ENCODE measurements at places on chromosomes 12 and 14.

- no peak for DNase-seq
Observed at GRCh38 chr12:88132392-88132791, 9.5 kb downstream of the CEP290 start.

DNA sequence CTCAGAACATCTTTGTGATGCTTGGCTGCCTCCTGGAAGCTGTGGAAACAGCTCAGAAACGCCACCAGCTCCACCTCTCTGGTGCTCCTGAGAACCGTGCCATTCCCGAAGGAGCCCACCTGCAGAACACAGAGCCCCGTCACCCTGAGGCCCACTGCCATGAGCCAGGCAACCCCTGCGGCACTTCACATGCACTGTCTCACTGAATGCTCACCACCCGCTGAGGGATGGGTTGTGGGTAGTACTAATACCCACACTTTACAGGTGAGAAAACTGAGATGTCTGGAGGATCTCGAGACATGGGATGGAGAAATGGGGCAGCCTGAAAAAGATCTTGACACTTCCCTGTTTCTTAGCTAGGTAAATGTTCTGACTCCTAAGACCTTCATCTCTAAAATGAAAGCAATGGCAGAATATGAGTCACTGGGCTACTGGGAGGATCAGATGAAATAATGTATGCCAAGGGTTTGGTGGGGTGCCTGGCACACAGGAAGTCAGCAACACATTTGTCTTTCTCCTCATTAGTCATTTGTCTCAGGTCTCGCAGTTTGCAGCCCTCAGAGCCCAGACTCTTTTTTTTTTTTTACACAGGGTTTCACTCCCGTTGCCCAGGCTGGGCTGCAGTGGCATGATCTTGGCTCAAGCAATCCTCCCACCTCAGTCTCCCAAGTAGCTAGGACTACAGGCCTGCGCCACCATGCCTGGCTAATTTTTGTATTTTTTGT, 5.3 kb downstream of the OASL start:
- DNase-seq = no peak

DNA sequence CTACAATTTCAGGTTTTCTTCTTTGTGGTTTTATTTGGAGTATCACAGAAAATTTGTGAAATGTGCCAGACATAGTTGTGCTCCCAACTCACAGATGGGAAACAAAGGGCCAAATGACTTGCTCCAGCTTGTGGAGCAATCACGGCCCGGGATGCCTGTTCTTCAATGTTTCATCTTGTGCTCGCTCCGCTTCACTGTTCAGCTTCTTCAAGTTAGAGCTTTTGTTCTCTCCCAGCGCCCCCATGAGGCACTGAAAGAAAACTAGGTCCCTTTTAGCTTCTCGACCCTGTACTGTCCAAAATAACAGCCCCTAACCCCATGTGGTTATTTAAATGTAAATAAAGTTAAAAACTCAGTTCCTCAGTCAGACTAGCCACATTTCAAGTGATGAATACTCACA, 187.9 kb upstream of the STXBP6 start:
- peak; percentile 39 for DNase-seq

GRCh38 chr12:79299447-79300198, 391.1 kb downstream of the PAWR start:
- no peak for DNase-seq

GRCh38 chr12:64737539-64737938, 21.7 kb downstream of the GNS start:
- no peak for DNase-seq

GRCh38 chr14:31457665-31458659, 656 bp upstream of the DTD2 start:
- no peak for DNase-seq

DNA sequence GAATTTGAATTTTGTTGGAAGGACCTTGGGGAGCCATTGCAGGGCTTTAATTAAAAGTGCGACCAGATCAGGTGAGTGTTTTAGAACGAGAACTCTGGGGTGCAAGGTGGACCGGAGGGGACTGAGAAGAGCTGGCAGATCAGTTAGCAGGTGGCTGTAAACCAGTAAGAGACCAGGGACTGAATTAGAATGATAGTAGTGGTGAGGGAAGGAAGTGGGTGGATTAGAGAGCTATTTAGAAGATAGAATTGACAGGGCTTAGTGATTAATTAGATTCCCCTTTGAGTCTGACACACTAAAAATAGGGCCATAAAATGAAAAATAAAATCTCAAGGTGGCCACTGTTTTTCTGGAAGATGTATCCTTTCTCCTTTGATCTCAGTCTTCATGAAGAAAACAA, 44.8 kb downstream of the PLXNC1 start:
- no peak for DNase-seq

GRCh38 chr14:85010186-85010585, 519.8 kb upstream of the FLRT2 start:
- DNase-seq = no peak

- DNase-seq = no peak
Observed at GRCh38 chr12:25785134-25785533, 173.3 kb upstream of the RASSF8 start.

- peak; percentile 40 for DNase-seq
Observed at GRCh38 chr14:91417983-91418386, 365 bp upstream of the CCDC88C start.

- DNase-seq = no peak
Observed at GRCh38 chr12:109377139-109377685, 29.5 kb downstream of the MYO1H start.

DNA sequence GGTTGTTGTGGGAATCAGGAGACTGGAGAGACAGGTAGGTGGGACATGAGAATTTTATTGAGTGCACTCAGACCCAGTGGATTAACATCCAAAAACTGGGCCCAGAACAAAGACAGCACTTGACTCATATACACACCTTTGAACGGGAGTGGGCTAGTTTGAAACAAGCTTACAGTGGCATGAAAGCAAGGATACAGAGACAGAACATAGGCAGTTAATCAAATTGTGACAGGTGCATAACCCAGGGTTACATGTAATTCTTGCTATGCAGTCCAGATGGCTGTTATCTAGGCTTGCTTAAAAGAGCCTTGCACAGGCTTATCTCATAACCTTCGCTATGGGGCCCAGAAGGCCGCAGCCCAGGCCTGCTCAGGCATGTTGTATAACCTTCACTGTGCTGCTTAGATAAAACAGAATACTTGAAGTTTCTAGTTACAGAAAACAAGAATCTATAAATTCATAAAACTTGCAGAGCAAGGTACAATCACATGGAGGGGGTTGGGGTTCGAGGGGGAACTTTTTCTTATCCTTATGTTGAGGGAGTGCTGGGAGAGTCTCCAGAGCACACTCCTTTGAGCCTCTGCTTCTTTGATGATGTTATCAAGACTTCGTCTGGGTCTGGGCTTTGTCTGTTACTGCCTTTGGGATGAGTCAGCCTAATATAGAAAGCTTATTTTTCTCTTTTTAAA, 81.7 kb downstream of the TNFAIP2 start:
- no peak for DNase-seq

DNA sequence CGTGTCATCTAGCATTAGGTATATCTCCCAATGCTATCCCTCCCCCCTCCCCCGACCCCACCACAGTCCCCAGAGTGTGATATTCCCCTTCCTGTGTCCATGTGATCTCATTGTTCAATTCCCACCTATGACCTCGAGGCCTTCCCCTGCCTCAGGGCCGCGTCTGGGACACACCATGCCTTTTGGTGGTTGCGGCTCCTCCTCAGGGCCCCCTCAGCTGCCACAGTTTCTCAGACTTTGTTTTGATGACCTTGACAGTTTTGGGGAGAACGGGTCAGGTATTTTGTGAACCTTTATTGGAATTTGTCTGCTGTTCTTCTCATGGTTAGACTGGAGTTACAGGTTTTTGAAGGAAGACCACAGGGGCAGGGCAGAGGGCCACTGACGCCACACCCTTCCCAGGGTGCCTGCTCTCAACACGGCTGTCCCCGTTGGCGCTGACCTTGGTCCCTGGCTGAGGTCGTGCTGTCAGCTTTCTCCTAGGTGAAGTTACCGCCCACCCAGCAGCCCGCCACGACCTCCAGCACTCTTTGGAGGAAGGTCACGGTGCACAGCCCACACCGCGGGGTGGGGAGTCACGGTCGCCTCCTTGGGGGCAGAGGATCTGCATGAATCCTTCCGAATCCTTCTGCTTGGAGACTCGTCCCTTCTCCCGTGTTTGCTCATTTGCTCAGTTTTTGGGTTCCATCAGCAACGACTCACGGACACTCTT, 130.5 kb downstream of the KIF26A start:
- DNase-seq = no peak

GRCh38 chr12:12683725-12684124, 12.3 kb downstream of the GPR19 start:
- DNase-seq = peak; percentile 64

GRCh38 chr12:48446161-48446776, 26.1 kb upstream of the ANP32D start:
- DNase-seq = no peak

- DNase-seq = no peak
Observed at GRCh38 chr14:61754627-61755381, 7.4 kb upstream of the SNAPC1 start.

GRCh38 chr12:47755655-47756562, 2.8 kb downstream of the RAPGEF3 start:
- DNase-seq = no peak

- no peak for DNase-seq
Observed at GRCh38 chr14:37311252-37311651, 113.5 kb downstream of the MIPOL1 start.

DNA sequence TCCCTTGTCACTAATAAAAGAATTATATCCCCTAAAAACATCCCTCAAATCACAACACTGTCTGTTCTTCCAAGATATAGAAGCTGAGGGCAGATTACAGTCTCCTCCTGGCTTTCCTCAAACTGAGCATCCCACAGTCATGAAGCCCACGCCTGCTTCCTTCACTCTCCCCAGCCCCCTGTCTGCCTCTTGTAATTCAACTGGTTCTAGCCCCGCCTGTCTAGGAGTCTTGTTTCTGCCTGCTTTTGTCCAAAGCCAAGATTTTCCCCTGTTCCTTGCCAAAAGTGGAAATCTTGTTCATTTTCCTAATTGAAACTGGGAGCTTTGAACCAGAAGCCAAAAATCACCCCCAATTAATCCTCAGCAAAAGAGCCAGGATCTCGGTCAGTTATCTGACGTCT, 35.9 kb upstream of the PWP1 start:
- DNase-seq = no peak

DNA sequence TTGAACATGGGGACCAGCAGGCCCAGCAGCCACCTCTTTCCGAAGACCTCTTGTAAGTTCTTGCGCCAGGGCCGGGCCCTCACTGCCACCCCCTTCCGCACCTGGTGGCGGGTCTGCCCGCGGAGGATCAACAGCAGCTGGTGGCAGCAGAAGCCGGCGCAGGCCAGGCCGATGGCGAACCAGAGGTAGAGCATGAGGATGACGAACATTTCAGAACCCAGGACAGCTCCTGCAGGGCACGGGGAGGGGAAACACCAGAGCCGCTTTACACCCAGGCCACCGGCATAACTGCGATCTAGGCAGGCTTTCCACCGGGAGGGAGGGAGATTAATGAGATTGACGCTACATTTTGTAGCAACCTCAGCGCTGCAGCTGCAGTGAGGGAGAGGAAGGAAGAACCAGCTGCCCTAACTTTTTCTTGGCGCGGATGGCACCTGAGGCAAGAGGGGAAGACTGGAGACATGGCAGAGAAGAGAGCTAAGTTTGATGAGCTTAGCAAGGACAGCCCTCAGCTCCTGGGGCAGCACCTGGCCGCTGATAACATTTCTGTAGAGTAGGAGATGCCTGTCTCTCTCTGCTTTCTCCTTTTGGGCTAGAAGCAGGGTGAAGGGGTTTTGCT, 7.8 kb downstream of the ZDHHC22 start:
- DNase-seq = no peak

- DNase-seq = no peak
Observed at GRCh38 chr14:37202265-37202664, 4.5 kb downstream of the MIPOL1 start.

DNA sequence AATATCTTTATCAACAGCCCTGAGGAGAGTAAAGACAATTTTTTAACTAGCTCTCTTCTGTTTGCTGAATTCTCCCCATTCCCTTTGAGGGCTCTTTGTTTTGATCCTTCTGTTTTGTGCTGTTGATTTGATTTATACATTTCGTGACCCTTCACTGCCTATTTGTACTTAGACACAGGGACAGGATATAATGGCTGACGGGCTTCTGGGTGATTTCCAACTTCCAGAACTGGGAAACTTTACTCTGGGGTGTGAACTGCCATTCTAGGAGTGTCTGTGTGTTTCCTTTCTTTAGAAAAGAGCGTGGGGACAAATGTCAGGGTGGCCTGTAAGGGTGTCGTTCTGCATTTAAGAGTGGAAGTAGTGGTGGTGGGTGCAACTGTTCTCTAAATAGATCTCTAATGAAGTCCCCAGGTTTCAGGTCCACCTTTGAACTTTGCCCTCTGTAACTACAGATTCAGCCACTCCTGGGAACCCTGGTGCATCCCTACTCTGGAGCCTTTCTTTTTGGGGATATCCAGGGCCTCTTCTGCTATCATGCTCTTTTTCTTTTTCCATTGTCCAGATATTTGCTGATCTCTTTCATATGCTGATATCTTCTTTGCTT, 22.3 kb upstream of the SSPN start:
- DNase-seq = no peak

DNA sequence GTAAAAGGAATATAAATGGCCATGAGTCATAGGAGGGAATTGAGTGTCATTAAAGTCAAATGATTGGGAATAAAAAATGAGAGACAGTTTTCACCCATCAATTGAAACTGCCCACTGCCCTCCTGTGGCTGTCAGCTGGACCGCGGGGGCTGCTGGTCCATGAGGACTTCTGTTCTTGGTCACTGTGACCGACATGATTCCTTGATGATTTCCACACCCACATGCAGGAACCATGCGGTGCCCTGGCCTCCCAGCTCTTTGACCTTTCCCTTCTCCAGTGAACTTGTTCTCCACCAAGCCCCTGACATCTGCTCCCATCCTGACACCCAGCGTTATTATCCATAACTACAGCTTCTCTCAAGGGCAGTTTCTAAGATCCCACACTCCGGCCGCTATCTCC, 48.4 kb downstream of the C12orf75 start:
- peak; percentile 4 for DNase-seq

All from NCI-H1092 treated with DMSO at 0.1 percent for 48 hours (cell line).